Midbrain (tissue), 1 donor: ENCODE measurements at places on chromosomes 7 and 10.

DNA sequence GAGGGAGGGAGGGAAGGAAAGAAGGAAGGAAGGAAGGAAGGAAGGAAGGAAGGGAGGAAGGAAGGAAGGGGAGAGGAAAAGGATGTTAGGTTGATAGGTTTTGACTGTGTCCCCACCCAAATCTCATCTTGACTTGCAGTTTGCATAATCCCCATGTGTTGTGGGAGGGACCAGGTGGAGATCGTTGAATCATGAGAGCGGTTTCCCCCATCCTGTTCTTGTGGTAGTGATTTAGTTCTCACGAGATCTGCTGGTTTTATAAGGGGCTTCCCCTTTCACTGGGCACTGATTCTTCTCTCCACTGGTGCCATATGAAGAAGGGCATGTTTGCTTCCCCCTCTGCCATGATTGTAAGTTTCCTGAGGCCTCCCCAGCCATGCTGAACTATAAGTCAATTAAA, 15.1 kb upstream of the NUDCD3 start:
- no peak for DNase-seq

- no peak for DNase-seq
These were observed 241.0 kb downstream of the WDR11 start for GRCh38 chr10:121091961-121092719.

DNA sequence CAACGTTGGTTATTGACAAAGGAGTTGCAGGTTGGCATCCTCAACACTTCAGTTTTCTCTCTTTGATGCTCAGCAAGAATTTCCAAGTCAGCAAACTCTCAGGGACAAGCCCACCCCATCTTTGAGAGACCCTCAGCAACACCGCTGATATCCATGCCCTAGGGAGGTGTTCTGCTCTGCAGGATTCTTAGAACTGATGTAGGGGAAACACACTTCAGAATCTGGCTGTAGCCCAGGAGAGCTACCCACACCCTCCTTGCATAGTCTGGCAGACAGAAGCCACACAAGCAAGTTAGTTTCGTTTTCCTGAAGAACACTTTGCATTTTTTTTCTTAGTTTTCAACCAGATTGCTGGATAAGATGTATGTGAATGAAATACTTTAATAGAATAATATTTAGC, 822 bp downstream of the SAMD9L start:
- DNase-seq = no peak

GRCh38 chr7:26185844-26186180, 14.7 kb downstream of the HNRNPA2B1 start:
- DNase-seq = no peak

- no peak for DNase-seq
These were observed 540.2 kb downstream of the LRMDA start for GRCh38 chr10:75971402-75972211.

DNA sequence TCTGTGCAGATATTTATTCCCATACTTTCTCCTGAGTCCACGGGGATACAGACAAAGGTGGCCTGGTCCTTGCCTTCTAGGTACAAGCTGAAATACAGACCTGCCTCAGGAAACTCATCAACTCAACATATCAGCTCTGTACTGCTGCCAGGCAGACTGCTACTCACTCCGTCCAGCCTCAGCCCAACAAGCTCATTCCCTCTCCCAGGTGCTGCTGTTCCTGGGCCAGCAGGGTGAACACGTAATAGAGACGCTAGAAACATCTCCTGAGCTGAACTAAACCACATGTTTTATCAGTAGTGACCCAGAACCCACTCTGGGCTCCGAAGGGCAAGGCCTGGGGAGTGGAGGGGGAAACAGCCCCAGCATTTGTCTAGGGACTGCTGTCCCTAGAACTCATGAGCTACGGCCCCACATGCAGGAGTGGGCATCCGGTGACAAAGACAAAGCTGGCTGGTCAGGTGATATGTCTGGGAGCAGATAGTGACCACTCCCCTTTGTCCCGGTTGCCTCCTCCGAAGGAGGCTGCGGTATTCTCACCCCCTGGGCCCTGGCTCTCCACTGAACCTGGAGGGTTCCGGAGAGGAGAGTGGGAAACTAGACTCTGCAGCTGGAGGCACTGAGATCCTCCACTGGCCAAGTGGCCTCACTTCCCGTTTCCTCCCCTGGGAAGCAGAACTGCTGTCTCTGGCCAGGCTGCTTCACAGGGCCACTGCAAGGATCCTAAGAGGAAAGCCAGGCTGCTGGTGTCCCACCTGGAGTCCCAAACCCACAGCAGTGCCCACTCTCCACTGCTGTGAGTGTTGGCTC, 116.1 kb downstream of the FAM53B start:
- no peak for DNase-seq

GRCh38 chr7:71237945-71238344, 106.0 kb downstream of the GALNT17 start:
- DNase-seq = no peak

GRCh38 chr7:90459888-90460287, 9.6 kb upstream of the PTTG1IP2 start:
- no peak for DNase-seq

GRCh38 chr7:98357751-98358161, 43.1 kb downstream of the BAIAP2L1 start:
- no peak for DNase-seq

GRCh38 chr10:74231375-74231774, 80.4 kb downstream of the ADK start:
- DNase-seq = no peak
